Hippocampal formation (tissue), 2 donors: ENCODE measurements at places on chromosomes 16 and 17.

GRCh38 chr16:69424935-69425784, 741 bp downstream of the CYB5B start:
- DNase-seq, result no peak

- no peak for DNase-seq
These were observed 95.6 kb downstream of the SMG6 start for GRCh38 chr17:2207815-2208515.

DNA sequence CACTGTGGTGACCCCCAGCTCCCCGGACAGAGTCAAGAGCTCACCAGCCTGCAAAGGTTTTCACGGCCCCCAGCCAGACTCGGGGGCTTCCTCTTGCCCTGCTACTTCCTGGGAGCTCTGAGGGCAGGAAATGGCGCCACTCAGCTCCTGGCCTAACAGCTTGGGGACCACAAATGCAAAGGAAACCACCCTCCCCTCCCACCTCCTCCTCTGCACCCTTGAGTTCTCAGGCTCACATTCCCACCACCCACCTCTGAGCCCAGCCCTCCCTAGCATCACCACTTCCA, 375 bp upstream of the SPN start:
- DNase-seq, result no peak

GRCh38 chr16:67199011-67199807, at the start of gene ELMO3:
TSS of gene ELMO3 (plus strand) at chr16:67199131. CDS start at chr16:67199327, 196 bp downstream.
- no peak for DNase-seq

DNA sequence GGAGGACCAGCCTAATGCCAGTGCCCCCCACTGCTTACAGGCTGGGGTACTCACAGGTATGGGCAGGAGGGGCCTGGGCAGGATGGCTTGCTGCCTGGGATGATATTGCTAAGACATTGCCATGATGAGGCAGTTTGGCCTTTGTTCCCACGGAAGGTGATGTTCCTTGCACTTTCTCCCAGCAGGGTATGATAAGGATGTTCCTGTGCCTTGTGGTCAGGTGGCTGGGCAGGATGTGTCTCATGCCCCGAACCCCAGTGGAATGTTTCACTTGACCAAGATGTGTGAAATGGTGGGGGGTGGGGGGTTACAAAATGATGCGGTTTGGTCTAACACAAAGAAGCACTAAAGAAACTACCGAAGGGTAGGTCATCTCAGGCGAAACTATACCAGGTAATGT, 337.8 kb upstream of the ZFHX3 start:
- DNase-seq, result no peak

DNA sequence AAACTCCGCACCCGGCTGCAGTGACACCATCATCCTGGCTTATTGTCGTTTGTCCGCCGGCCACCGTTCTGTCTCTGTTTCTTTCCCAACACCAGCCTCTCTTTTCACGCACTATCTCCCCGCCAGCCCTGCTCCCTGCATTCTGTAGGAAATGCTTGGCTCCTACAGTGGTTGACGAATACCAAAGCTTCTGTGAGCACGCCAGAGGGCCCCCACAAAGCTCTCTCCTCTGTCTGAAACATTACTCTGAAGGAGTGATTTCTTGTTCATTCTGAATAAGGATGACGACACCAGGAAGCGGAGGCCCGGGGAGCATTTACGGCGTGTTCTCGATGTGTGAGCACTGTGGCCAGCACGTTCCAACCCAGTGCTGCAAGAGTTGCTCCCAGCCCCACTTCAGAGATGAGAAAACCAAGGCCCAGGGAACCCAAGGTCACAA, 58.8 kb downstream of the ADCY9 start:
- no peak for DNase-seq

DNA sequence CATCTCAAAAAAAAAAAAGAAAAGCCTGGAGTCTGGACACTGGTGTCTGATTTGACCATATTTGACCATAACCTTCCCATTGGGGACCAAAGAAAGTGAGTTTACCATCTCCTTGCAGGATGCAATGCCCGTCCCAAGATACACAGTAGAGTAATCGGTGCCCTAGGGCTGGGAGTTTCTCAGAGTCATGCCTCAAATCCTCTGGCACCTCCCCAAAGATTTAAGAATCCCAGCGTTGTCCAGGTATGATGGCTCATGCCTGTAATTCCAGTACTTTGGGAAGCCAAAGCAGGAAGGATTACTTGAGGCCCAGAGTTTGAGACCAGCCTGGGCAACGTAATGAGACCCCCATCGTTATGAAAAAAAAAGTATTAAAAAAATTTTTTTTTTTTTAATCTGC, 5.0 kb downstream of the PITPNM3 start:
- no peak for DNase-seq

DNA sequence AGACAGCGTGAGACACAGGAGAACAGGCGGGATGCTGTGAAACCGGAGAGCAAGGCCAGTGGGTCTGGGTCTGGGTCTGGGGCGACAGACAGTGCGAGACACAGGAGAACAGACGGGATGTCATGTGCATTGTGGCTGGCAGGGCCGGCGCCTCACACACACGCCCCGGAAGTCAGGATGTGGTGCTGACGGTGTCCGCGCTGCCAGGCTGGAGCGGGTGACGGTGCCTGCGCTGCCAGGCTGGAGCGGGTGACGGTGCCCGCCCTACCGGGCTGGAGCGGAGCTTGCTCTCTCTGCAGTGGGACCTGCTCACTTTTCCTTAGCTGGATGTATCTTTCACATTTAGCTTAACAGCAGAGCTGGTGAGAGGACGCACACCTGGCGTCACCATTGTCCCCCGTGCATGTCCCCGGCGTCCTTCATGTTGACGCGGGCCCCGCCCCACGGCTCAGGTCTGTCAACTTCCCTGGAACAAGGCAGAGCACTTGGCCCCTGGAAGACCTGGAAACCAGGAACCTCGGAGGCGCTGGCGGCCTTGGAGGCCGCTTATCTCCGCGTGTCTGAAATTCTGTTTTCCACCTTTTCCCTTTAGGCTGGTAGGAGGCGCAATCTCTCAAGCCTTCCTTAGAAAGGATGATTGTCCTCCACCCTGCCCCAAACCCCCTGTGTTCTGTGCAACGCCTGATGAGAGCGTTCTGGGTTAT, 43.0 kb upstream of the ZNF750 start:
- DNase-seq, result no peak

DNA sequence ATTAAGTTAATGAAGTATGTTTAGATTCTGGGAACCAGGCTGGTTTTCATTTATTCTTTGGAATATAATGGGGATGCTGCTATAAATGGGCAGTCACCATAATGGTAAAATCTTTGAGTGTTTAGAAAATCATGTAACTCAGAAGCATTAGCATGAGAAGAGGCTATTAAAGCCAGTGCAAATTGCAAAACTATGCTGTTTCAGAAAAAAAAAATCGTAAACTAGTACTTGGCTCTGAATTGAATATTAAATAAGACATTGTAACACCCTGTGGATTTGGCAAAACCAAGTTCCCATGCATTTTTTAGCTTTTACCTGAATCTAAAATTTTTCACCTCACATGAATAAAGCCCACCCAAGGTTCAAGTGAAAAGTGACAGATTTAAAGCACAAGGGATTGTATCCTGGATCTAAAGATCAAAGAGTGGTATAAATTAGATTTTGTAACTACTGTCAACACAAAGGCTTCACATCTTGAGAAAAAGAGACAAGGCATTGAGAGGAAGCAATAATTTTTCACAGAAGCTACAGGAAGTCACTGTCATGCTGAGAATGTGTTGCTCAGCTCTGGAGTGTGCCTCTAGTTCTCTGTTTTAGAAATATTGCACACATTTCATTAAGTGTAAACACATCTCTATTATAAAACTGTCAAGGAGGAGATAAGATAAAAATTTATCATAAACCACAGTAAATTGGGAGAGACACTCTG, 142.2 kb downstream of the ABCA8 start:
- DNase-seq, result no peak

DNA sequence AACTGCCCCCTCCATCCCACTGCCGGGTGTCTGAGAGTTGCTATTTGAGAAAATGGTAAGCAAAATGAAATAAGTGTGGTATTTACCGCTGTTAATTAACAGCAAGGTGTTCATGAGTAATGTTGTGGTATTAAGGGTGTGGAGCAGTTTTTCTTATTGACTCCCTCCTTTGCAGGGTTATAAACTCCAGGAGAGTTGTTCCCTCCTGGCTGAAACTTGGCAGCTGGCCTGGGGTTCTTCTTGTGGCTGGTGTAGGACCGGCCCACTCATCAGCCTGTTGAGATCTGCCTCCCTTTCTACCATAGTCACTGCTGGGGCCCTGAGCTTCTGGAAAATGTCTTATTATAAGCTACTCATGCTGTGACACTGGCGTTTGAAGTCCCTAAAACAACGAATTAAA, 128.6 kb downstream of the SOX9 start:
- no peak for DNase-seq

DNA sequence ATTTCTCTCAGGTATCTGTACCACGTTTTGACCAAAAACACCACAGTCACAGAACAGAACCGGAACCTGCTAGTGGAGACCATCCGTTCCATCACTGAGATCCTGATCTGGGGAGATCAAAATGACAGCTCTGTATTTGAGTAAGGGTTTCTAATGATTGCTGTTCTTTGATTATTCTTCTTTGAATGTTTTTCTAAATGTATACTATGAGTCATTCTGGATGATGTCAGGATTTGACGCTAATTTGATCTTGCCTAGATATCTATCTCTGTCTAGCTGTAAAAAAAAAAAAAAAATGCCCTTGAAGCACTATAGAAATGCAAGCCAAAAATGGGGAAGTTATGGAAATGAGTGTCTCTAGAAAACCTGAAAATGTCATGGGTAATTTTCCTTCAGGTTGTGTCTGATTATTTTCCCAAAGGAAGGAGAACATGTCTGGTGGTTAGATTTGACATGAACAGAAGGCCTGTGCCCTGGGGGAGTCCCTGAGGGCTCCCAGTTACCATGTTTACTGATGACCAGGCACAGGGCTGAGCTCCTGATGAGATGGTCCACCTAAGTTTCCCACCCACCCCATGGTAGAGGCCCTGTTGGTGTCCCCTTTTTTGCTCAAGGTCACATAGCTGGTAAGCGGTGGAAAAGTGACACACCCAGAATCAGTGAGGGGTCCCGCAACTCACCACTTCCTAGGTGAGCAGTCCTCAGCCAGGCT, 13.6 kb downstream of the CLEC16A start:
- no peak for DNase-seq

GRCh38 chr16:9665851-9666271, 516.4 kb downstream of the GRIN2A start:
- no peak for DNase-seq

DNA sequence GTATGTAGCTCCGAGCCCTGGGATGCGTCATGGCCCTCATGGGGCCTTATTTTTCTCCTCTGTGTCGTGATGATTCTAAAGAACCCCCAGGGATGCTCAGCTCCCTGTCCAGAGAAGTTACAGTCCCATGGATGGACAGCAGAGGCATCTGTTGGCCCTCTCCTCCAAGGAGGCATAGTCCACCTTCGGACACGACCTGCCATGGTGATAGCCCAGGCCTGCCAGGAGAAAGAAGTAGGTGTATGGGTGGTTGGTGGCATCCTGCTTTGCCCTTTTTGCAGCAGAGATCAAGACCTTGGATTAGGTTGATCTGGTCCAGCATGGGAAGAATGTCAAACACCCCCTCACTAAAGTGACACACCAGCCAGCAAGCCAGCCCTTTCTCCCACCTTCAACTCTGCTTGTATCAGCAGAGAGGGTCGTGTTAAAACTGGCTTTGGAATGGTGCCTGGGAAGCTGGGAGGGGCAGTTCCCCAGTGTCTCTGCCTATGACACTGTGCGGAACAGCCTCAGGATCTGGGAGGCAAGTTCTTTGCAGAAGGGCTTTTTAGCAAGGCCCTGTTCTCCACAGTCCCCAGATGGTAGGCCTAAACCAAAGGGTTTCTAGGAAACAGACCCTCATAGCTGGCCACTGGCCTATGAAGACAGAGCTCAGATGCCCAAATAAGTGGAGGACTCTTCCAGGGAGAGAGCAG, 259.9 kb upstream of the RPL38 start:
- DNase-seq, result no peak

DNA sequence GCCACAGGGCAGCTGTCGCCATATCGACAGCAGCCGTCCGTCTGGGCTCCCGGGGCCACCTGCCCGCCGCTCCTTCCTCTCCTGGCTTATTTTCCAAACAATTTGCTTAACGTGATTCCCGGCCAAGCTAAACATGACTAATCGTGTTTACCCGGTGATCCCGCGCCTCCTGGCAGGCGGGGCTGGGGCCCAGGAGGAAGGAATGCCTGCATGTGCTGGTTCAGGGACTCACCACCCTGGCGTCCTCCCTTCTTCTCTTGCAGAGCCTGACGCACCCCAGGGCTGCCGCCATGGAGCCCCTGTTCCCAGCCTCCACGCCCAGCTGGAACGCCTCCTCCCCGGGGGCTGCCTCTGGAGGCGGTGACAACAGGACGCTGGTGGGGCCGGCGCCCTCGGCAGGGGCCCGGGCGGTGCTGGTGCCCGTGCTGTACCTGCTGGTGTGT, 6.1 kb downstream of the SSTR5 start:
- DNase-seq, result no peak
